Activated naive CD8-positive, alpha-beta T cell treated with anti-CD3 and anti-CD28 coated beads for 36 hours (primary cell): ENCODE measurements at places on chromosomes 13 and 19. TPM values are rescaled to one million over a fixed set of nuclear protein-coding genes. Genes with fewer than 3 reads are reported as not detected.

GRCh38 chr19:17405250-17406045, at the start of gene BST2:
BST2 (minus strand) TSS chr19:17405630; CDS start chr19:17405575, 55 bp downstream.
- H3K27me3 ChIP-seq: no peaks in the 10 kb centered on the region
- peak; percentile 69 for DNase-seq
- peaks cover 36% of the 10 kb centered on the region for H3K36me3 ChIP-seq
- peak within 1 kb of the TSS; percentile 96 for H3K27ac ChIP-seq

DNA sequence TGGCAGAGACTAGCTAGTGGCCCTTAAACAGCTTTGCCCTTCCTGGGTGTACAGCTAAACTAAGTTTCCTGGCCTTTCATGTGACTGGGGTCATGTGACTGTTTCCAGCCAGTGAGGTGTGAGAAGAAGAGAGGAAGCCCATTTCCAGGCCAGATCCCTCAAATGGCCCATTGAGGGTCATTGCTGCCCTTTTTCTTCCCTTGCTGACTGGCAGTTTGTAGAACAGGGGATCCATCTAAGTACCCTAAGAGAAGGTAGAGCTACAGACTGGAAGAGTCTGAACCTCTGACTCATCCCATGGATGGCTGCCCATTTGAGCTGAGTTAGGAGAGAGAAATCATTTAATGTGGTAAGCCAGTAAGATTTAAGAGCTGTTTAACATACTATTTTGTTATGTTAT, 2.8 kb downstream of the SWSAP1 start:
- H3K4me1 ChIP-seq: peaks cover 31% of the 10 kb centered on the region
- H3K27ac ChIP-seq: peak overlapping the region; percentile 89
- H3K27me3 ChIP-seq: peaks cover 12% of the 10 kb centered on the region
- peak; percentile 22 for DNase-seq

- no peak overlapping the region for H3K4me3 ChIP-seq
- no peak for DNase-seq
- H3K27me3 ChIP-seq: peaks cover 23% of the 10 kb centered on the region
- no peak overlapping the region for H3K27ac ChIP-seq
- no peaks in the 10 kb centered on the region for H3K4me1 ChIP-seq
- H3K36me3 ChIP-seq: no peaks in the 10 kb centered on the region
These were observed 545.2 kb downstream of the IRS2 start for GRCh38 chr13:109241160-109241559.

DNA sequence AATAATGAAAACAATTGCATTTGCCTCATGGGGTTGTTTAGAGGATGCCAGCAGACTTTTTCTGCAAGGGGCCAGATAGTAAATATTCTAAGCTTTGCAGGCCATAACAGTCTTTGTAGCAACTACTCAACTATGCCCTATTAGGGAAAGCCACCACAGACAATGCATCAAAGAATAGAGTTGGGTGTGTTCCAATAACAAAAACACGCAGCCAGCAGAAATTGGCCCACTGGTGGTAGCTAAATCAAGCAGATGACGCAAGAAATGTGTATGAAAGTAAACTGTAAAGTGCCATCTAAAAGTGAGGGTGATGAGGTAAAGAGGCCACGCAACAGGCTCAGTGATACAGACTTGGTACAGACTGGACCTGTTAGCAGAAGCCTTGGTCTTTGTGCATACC, 75.2 kb upstream of the SIAH3 start:
- no peaks in the 10 kb centered on the region for H3K27me3 ChIP-seq
- H3K27ac ChIP-seq: no peak overlapping the region
- H3K4me3 ChIP-seq: no peak overlapping the region
- no peak for DNase-seq
- H3K36me3 ChIP-seq: no peaks in the 10 kb centered on the region

GRCh38 chr19:9945319-9945966, 9.1 kb upstream of the OLFM2 start:
- H3K36me3 ChIP-seq: peaks cover 3% of the 10 kb centered on the region
- peaks cover 3% of the 10 kb centered on the region for H3K4me1 ChIP-seq
- no peak overlapping the region for H3K4me3 ChIP-seq

- no peaks in the 10 kb centered on the region for H3K36me3 ChIP-seq
- H3K4me1 ChIP-seq: no peaks in the 10 kb centered on the region
- H3K4me3 ChIP-seq: no peak overlapping the region
- peak; percentile 83 for DNase-seq
These were observed 5.6 kb upstream of the DPF1 start for GRCh38 chr19:38229585-38230073.

DNA sequence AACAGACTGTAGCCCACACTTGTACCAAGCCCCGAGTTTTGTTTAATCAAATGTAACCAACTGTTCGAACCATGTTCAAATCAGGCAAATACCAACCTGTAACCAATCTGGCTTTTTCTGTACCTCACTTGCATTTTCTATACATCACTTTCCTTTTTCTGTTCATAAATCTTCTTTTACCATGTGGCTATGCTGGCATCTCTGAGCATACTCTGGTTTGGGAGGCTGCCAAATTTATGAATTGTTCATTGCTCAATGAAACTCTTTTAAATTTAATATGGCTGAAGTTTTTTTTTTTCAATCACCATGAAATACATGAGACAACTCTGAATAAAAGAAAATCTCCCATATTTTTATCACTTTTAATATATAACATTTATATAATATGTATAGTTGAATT, 256.1 kb downstream of the SLITRK6 start:
- no peak overlapping the region for H3K27ac ChIP-seq
- DNase-seq: no peak
- H3K27me3 ChIP-seq: no peaks in the 10 kb centered on the region
- H3K36me3 ChIP-seq: no peaks in the 10 kb centered on the region

FAM174C gene
- total RNA-seq: 101 TPM

DNA sequence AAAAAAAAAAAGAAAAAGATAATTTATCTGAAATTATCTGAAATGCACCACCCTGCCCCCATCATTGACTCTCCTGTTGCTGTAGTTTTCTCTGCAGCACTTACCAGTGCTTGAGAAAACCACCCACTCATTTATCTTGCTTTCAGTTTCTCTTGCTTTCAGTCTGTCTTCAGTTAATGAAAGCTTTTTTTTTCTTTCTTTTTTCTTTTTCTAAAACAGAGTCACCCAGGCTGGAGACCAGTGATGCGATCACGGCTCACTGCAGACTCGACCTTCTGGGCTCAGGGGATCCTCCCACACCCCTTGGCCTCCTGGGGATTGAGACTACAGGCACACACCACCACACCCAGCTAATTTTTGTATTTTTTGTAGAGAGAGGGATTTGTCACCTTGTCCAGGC, 4.3 kb upstream of the ACP5 start:
- DNase-seq: peak; percentile 57
- peak overlapping the region; percentile 96 for H3K27ac ChIP-seq
- H3K36me3 ChIP-seq: no peaks in the 10 kb centered on the region
- H3K4me3 ChIP-seq: peak overlapping the region; percentile 72
- H3K27me3 ChIP-seq: no peaks in the 10 kb centered on the region

DNA sequence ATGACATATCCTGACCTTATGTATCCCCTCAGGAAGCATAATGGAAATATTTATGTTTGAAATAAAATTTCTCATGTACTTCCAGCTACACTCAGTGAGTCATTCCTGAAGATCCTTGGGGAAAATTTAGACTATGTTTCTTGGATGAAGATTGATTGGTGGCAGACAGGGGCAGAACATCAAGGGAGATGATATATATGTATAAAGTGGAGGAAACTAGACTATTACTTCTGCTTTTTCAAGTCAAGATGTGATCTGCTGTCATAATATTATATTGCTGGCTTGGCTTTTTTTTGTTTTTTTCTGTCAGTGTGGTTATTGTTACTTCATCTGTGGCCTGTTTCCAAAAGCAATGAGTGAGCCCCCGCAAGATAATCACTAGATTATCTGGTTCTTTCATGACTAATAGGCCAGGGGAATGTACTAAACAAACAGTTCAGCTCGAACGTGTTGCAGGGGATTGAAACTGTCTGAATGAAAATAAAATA, 87.2 kb upstream of the TNFSF11 start:
- no peaks in the 10 kb centered on the region for H3K4me1 ChIP-seq
- H3K27ac ChIP-seq: no peak overlapping the region
- DNase-seq: no peak
- peaks cover 2% of the 10 kb centered on the region for H3K36me3 ChIP-seq
- H3K4me3 ChIP-seq: no peak overlapping the region
- no peaks in the 10 kb centered on the region for H3K27me3 ChIP-seq
